Cortex of kidney (tissue), 1 donor: ENCODE measurements at places on chromosomes 6 and 20.

DNA sequence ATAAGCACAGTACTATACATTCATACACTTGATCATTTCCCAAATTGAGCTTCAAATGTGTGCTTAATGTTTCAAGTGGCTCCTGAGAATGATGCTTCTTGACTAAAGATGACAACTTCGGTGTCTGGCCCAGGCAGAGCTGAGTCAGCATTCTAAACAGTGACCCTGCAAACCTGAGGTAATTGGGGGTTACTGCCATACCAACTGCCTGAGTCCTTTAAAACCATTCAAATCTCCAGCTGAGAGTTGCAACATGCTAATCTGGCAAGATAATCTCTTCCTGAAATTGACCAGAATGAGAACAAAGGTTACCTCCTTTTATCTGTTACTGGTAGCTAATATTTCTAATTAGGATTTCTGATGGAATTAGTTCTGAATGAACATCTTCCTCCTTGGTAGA, 8.2 kb downstream of the BACH2 start:
- DNase-seq = no peak

DNA sequence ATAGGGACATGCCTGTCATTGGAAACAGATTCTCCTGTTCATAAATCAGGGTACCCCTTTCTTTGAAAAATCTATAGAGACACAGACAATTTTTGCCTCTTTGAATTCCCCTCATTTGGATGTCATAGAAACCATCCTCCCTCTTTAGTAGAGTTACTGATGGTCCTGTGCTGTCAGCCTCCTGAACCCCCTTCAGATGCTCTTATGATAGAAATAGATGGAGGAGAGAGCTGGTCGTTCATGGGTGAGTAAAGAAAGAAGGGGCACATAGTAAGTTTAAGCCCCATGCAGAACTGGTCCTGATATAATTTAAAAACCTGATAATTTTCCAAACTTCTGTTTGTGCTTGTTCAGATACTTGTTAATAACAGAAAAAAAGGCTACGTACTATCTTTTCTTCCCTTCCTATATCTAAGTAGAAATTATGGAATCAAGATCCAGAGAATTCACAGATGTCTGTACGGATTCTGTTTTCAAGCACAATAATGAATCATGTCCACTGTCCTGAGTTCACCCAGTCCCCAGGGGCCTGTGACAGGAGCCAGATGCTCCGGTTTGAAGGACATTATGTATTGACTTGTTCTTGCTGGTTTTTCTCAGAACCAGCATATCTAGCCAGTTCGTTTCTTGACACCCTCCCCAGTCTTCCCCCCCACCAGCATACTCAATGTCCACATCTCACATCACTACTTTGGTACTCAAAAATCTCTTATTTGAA, 78.1 kb downstream of the NCOA7 start:
- DNase-seq = no peak

DNA sequence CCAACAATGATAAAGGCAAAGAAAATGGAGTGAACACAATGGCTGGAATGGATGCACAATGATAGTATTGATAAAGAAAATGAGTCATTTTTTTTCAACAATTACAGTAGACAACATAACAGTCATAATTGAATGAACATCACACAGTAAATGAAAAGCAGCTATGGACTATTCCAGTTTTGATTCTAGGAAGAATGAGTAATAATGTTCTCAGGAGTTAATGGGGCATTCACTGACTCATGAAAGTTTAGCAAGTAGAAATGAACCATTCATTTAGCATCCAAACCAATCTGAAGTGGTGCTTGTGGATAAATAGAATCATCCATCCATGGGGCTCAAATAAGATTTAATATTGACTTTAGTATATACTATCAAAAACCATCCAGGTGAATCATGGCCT, 1029.5 kb upstream of the GJE1 start:
- DNase-seq = no peak

DNA sequence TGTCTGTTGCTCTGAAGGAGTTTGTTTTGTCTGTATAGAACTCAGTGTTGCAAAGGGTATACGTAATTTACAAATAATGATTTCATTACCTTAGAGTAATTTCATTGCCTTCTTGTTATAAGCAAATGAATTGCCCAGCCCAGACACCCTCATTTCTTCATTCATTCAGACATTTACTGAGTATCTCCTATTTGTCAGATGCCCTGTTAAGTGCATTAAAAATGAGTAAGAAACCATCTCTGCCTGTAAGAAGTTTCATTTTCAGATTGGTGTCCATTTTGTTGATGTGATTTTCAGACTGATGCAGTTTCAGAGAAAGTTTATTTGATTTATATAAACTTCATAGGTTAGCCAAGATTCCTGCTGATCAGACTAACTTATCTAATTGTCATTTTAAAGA, 429.3 kb downstream of the PHF3 start:
- DNase-seq = no peak

GRCh38 chr20:38108986-38109541, 56.0 kb downstream of the TGM2 start:
- no peak for DNase-seq

GRCh38 chr6:14166839-14167238, 49.3 kb downstream of the CD83 start:
- no peak for DNase-seq

GRCh38 chr6:46756469-46757213, 9.9 kb downstream of the ANKRD66 start:
- no peak for DNase-seq

DNA sequence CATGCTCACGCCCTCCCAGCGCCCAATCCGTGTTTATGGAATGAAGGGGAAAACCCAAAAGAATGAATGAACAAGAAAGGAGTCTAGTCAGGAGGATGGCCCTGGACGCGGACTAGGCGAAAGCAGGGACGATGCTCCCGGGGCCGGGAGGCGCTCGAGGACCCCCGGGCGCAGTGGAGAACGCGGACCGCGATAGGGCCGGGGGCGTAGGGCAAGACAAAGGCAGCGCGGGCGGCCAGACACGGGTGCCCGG, 758 bp downstream of the GCLC start:
- DNase-seq = no peak

GRCh38 chr6:147776631-147777213, 268.2 kb downstream of the SAMD5 start:
- DNase-seq = no peak

DNA sequence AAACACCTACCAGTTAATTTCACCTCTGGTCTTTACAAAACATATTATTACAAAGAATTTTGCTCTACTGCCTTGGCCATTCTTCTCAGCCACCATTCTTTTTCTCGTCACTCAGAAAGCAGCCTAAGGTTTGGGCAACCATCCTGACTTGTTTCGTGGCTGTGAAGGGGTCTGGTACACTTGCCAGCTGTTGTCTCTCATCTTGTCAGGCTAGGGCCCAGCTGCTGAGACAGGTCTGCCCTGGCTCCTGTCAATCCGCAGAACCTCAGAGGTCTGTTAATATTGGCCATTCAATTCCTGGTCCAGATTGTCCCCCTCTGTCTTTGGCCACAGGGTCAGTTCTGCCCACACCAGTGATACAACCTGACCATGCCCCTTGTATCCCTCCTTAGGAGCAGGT, 197.7 kb downstream of the UBE3D start:
- no peak for DNase-seq

- no peak for DNase-seq
Measured at GRCh38 chr6:50818020-50818419, 651 bp upstream of the TFAP2B start.

DNA sequence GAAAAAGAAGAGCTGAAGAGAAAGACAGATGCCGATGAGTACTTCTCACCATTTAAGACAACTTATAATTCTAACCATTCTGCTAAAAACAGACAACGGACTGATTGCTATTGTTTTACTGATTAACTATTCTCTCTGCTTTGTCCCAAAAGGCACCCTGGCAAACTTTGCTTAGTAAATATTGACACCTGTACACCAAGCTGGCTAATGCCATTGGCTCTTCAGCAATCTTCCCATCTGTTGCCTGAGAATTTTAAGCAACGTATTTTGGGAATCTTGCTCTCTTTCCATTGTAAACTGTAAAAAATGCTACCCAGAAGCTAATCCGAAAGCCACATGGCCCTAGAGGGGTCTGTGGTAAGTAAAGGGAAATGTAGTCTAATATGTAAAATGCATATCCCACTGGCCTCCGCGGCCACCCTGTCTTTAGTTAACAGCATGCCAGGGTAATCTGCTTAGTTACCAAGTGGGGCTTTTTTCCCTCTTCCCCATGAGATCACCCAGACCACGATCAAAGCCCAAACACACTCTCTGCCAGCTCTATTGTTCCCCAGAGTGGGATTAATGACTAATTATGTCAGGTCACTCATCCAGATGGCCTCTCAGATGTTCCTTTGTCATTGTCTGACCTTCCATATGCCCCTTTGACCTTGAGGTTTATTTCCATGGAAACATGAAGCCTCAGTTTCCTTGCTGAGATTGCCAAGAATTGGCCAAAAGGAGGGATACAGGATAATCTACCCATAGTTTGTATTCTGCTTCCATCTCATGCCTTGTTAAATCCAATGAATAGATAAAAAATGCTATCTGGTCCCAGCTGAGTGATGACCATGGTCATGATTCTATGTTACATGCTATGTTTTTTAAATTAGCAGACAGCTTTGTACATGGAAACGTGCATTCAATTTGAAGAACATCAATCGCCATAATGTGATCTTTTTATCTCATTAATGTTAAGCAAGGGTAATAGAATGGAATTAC, 216.4 kb upstream of the MCHR2 start:
- DNase-seq = no peak

GRCh38 chr6:98358173-98358572, 476.2 kb upstream of the POU3F2 start:
- no peak for DNase-seq

DNA sequence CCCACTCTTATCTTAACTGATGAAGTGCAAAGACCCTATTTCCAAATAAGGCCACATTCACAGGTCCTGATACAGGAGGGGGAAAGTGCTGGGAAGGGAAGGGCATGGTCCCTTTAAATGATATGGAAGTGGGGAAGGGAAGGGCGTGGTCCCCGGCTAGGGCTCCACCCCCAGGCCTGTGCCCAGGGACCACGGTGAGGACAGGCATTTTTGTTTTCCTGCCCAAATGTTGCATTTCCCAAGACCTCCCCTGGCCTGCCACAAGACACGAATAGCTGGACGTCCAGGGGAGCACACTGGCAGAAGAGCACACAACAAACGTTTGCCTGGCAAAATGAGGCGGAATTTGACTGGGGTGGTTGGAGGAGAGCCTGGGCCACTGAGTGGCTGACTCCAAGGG, 16.1 kb upstream of the HFE start:
- DNase-seq = no peak

- DNase-seq = no peak
Measured at GRCh38 chr6:132392270-132392646, 9.0 kb downstream of the MOXD1 start.

DNA sequence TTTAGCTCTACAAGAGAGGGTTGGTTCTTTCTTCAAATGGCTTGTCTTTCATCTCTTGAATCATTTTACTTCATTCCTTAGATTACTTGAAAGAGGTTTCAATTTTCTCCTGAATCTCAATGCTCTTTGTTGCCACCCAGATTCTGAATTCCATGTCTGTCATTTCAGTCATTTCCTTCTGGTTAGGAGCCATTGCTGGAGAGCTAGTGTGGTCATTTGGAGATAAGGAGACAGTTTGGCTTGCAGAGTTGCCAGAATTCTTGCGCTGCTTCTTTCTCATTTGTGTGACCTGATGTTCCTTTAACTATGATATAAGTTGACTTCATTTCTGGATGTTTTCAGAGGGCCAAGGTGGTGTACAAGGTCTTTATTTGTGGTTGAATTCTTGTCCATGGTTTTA, 157.8 kb downstream of the SLC22A3 start:
- no peak for DNase-seq
